ENCODE measurements at places on chromosomes 16 and 17.

DNA sequence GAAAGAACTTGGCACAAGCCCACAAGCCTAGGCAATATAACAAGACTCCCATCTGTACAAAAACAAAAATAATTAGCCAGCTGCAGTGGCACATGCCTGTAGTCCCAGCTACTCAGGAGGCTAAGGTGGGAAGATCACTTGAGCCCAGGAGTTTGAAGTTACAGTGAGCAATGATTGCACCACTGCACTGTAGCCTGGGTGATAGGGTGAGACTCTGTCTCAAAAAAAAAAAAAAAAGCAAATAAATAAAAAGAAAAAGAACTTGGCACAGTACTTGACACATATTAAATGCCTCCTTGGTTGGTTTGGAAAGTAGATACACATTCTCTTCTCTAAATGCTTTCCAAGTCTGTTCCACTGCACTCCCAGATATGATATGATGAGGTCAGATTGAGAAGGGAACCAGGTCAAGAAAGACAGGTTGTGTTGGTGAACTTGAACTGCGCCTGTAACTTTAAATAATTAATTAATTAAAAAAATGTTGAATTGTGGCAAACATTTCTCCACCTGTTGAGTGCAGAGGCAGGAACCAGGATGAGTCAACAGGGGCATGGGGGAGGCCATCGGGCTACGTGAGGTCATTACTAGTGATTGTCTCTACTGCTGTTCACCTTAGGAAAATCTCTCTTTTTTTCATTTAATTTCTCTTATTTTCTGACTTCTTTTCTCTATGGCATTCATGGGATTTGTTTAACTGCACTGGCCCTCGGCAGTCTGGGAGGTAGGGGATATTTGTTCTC, 25.9 kb upstream of the EFCAB13 start:
- no peak for DNase-seq

DNA sequence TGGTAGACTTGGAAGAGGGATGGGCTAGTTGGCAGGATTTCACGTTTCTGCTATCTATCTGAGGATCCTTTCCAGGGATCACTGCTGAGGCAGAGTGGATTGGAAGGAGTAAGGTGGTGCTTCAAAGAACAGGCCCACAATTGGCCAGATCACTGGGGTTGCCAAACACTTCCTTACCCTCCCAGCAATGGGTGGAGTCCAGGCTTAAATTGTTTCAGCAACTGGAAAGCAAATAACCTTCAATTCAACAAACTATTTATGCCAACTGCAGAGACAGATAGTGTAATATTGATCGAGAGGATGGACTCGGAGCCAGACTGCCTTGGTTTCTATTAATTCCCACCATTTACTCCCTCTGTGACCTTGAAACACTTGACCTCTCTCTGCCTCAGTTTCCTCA, 2.1 kb downstream of the ARRB2 start:
- DNase-seq = no peak

DNA sequence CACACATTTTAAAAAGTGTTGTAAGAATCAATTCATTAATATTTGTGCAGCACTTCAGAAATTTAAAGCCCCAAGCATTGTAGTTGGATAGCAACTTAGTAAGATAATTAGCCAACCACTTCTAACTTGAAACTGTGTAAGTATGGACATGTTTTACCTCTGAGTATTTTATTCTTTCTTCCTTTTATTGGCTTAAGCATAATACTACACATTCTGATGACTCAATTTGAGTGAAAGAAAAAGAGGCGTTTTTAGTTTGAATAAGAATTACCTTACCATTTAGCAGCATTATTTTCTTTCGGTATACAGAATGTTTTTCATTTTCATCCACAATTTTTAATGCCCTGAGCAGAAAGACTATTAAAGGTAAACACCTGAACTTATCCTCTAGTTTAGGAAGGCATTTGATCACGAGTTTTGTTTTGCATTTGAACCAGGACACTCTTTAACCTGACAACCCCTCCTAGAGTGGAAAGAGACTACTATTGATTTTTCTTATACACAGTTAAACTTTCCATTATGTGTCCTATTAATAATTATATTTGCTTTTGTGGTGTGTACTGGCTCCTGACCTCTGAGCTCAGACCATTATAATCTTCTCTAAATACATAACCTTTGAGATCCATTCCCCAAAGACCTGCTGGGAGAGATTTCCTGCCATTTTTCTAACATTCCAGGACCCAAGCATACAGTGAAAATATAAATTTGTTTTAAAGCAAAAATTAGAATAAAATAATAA, 9.2 kb downstream of the NACA2 start:
- no peak for DNase-seq

DNA sequence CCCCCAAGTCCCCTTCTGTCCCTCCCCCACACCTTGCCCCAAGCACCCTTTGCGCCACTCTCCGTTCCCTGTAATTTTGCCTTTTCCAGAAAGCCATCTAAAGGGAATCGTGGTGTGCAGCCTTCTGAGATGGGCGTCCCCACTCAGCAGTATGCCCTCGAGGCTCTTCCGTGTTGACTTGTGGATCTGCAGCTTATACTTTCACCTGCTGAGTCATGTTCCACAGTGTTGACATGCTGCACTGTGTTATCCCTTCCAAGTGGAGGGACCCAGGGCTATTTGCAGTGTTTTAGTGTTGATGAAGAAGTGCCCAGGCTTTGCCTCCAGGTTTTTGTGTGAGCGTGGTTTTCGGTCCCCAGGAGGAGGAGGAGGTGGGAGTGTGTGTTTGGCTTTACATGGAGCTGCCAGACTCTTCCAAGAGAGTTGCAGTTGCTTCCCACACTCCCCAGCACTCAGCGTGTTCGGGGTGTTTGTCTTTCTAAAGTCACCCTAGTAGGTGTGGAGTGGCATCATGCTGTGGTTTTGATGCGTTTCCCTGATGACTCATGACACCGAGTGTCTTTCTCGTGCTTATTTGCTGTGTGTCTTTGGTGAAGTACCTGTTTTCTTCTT, 32.1 kb upstream of the JPT2 start:
- no peak for DNase-seq

GRCh38 chr16:79329166-79329521, 271.4 kb downstream of the MAF start:
- DNase-seq = no peak
